Thoracic aorta (tissue), 2 donors: ENCODE measurements at places on chromosomes 3 and 15. TPM values are rescaled to one million over a fixed set of nuclear protein-coding genes. Genes with fewer than 3 reads are reported as not detected.

ADAMTS9 gene
- 420 TPM for total RNA-seq

LRTM1 gene
- not detected for total RNA-seq

PLSCR5 gene
- total RNA-seq: not detected

CEP70 gene
- 38.2 TPM for total RNA-seq

CPA3 gene
- total RNA-seq: 31.8 TPM

COL7A1 gene
- 16.4 TPM for total RNA-seq

EEF1AKMT4 gene
- total RNA-seq: 4.0 TPM

AMIGO3 gene
- 3.0 TPM for total RNA-seq

TUSC7 gene
- total RNA-seq: not detected

VEPH1 gene
- 0.21 TPM for total RNA-seq

TMEM266 gene
- not detected for total RNA-seq

SEC62 gene
- total RNA-seq: 27.3 TPM

AP3B2 gene
- total RNA-seq: 0.92 TPM

FAM3D gene
- total RNA-seq: not detected

CYP1A2 gene
- total RNA-seq: not detected

TRH gene
- total RNA-seq: not detected

DUOX1 gene
- total RNA-seq: 0.56 TPM

A4GNT gene
- total RNA-seq: not detected

CLRN1 gene
- not detected for total RNA-seq

SLC24A5 gene
- total RNA-seq: not detected

PFKFB4 gene
- 8.5 TPM for total RNA-seq

CPEB1 gene
- total RNA-seq: 2.0 TPM

DNAH12 gene
- total RNA-seq: 0.95 TPM

FETUB gene
- total RNA-seq: not detected

SV2B gene
- not detected for total RNA-seq
